Non-pigmented ciliary epithelial cell (primary cell): ENCODE measurements at places on chromosomes 5 and 9.
A peak's percentile ranks its signal among the peaks of the same experiment; 100 is the strongest.

DNA sequence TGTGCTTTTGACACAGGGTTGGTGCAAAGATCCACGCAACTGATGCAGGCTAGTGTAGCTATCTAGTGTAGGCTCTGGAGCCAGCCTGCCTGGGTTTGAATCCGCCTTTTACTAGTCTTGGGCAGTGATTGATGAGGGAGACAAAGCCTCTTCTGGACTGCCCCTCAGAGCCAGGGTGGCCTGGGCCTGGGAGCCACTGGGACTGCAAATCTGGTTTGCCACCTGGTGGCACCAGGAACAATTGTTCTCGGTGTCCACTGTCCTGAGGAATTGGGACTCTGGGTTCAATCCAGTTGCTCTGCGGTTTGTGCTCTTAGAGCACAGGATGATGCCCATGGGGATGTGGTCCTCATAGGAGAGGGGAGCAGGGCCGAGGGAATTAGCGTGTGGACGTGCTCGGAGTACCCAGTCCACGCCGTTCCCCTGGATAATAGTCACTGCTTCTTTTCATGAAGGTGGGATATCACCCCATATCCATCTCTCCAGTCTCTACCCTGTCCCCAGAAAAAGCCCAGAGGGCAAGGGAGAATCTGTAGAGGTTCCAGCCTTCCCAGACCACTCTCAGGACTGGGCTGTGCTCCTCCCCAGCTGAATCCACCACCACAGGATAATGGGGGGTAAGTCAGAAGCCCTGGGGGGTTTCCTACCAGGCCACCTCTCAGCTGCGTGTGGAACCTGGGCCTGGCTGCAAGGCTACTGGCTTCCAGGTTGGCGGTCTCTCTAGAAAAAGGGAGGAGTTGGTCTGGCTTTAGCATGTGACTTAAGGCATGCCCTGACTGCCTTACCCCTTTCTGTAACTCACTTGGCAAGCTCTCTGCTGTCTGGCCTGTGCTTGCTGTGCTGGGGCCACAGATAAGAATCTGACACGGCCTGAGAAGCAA, 1.9 kb downstream of the B4GALT7 start:
- DNase-seq, result no peak

GRCh38 chr5:119078861-119079260, 8.0 kb downstream of the DMXL1 start:
- DNase-seq, result no peak

DNA sequence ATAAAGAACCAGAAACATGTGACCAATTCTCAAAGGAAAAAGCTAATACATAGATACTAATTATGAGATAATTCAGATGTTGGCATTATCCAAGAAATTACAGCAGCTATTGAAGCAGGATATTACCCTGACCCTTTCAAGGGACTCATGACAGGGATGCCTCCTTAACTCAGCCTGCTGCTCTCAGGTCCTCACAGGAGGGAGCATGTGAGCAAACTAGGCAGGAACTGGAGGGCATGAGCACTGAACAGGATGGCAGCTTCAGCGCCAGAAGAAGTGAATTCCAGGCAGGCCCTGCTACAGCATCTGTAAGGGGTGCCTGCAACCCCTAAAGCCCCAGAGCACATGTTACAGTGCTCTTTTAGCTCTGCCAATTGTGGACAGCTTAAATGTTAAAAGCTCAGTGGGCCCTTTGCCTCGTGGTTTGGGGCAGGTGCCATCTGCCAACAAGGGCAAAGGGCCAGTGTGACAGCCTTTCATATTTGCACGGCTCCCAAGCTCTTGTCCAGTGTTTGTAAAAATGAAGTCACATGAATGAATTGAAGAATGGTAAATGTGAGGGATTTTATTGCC, 464.7 kb upstream of the COX7C start:
- DNase-seq, result no peak

- no peak for DNase-seq
Measured at GRCh38 chr9:77616191-77616590, 31.9 kb downstream of the GNA14 start.

GRCh38 chr5:74196233-74196632, 444.3 kb downstream of the ENC1 start:
- DNase-seq, result no peak

DNA sequence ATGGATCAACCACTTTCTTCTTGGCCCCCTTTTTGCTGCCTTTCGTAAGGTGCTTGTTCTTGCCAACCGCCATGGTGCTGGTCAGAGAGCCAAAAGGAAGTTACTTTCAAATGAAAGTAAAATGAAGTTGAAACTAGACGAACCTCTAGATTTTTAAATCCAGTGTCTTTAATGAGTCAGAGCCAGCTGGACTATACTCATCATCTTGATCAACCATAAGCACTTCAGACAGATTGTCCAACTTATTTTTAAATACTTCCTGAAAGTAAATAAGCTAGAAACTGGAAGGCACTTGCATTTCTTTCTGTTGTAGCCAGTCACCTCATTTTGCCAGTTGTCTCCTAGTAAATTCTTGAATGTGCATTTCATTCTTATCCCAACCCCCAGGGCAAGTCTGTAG, 48.9 kb downstream of the JMY start:
- DNase-seq, result no peak

GRCh38 chr9:80699511-80699998, 989.8 kb downstream of the TLE1 start:
- peak; percentile 88 for DNase-seq

DNA sequence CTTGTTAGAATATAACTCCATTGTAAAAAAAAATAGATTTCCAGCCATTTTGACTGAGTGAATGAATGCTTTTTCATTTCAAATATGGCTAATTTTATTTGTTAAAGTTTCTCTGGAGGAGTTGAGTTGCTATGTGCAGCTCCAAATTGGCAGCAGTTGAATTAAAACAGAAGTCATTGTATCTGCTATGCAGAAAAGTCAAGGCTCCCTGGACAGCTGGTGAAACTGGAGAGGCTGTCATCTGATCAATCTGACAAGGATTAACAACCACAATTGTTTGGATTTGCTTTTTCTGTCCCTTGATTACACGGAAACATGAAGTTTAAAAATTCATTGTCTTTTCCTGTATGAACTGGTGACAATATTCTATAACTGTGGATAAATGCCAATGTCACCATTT, 713.9 kb downstream of the EFNA5 start:
- DNase-seq, result no peak

DNA sequence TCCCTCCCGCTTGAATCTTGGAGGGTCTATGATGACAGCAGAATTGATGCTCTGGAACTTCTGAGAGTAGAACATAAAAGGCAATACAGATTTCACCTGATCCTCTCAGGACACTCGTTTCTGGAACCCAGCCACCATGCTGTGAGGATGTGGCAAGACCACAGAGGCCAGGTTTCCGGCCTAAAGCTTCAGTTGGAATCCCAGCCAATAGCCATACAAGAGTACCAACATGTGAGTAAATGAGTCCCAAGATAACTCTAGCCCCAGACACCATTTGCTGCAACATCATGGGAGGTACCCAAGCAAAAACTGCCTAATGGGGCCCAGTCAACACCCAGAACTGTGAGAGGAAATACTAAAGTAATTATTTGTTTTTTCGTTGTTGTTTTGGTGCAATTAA, 65.7 kb upstream of the MARCHF11 start:
- DNase-seq, result no peak

GRCh38 chr9:133140174-133140505, 19.1 kb upstream of the RALGDS start:
- DNase-seq, result no peak

- no peak for DNase-seq
Measured at GRCh38 chr9:31535651-31536050, 848.8 kb upstream of the ACO1 start.

DNA sequence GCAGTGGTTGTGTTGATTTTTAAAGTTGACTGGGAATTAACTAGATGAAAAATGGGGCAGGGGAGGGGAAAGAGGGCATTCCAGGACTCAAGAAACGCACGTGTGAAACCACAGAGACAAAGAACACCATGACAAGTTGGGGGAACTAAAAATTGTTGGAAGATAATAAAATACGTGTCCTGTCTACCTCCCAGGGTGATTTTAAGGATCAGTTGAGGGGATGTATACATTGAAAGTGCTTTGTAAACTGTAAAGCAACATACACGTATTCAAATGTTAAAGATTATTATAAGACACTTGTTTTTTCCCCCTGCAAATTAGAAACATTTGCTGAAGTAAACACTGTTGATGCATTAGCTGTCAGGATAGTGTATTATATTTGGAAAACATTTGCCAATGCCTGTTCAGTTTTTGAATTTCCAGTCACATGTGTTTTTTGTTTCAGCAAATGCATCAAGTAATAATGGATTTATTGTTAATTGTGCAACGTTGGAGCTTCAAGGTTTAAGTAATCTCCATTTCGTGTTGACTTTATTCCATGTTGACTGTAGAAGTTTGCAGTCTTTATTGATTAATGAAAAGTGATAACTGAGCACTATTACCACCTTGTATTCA, 412.7 kb downstream of the ACTL7B start:
- DNase-seq, result no peak

GRCh38 chr5:16574789-16575721, 41.7 kb downstream of the RETREG1 start:
- peak; percentile 66 for DNase-seq

GRCh38 chr5:104299998-104300706, 737.6 kb upstream of the NUDT12 start:
- no peak for DNase-seq

DNA sequence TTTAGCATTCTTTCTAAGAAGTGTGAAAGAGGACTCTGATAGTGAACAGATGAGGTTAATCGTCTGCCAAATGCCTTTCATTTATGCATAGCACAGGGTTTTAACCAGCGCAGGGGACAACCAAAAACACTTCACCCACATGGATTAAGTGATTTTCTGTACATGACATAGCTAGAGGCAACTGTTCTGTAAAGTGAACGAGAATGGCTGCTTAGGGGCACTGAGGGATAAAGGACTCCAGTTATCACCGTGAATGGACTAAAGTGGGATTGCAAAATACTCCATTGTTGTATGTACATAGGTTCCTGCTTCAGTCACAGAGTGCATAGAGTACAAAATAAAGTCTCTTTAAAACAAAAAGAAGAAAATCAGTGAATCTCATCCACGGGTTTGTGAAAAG, 456.8 kb downstream of the DMAC1 start:
- DNase-seq, result no peak

DNA sequence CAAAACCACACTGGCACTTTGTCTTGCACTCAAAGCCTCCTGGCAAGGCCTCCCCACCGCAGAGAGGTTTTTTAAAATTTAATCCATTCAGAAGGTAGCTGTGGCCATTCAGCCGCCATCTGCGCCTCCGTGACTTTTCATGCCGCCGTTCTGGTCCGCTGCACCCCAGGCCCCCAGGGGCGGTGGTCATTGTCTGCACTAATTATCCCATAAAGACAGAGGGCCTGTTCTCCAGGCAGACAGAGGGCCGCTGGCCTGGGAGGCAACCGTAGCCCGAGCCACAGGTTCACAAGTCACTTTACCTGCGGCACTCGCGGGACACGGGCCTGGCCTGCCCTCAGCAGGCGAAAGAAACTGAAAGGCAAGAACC, 49.4 kb downstream of the EXD3 start:
- no peak for DNase-seq

DNA sequence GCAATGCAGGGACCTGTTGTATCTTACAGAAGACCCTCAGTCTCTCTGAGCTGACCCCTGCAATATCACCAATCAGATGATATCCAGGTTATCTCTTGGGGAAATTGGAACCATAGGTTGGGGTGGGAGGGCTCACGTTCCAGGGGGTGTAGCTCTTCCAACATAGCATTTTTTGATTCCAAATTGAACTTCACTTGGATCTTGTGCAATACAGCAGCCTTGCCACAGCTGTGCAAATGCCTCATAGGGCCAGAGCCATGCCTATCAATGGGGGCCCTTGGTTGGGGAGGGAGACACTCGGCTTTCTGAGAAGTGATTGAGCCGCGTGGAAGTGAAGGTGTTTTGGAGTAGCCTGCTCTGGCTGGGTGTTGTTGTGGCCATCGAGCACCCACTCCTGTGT, 117.2 kb upstream of the PITX1 start:
- DNase-seq, result no peak

DNA sequence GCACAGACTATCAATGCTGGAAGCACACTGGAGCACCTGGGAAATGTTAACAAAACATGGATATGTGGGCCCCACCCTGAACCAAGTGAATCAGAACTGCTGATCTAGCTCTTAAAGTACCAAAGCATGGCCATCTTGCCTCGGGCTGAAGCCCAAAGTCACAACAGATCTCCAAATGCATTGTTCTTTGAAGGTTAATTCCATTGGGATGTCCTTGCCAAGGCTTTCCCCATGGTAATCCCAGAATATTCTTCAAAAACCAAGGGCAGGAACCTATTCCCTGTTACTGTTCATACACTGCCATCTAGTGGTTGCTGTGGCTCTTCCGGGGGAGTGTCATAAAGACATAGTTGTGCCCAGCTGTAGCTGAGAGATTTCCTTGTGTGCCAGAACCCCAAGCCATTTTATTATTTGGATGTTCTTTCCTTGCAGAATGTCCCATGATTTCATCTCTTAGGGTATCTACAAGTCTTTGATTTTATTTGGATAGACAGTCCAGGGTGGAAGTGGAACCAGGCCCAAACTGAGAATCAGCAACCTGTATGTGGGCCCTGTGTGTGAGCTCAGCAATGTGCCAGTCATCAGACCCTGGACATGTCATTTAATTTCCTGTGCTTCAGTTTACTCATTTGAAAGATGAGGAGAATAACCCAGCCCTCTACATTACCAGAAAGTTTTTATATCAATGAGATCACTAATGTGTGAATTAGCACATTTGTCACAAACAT, 290.0 kb downstream of the ACTL7B start:
- DNase-seq, result peak; percentile 60

DNA sequence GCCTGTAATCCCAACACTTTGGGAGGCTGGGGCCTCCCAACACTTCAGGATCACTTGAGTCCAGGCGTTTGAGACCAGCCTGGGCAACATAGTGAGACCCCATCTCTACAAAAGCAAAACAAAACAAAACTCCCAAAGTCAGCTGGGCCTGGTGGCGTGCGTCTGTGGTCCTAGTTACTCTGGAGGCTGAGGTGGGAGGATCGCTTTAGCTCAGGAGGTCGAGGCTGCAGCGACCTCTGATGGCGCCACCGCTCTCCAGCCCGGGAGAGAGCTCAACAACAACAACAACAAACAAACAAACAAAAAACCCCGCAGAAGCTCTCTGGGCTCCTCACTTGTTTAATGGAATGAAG, 528 bp downstream of the ACOT12 start:
- no peak for DNase-seq

DNA sequence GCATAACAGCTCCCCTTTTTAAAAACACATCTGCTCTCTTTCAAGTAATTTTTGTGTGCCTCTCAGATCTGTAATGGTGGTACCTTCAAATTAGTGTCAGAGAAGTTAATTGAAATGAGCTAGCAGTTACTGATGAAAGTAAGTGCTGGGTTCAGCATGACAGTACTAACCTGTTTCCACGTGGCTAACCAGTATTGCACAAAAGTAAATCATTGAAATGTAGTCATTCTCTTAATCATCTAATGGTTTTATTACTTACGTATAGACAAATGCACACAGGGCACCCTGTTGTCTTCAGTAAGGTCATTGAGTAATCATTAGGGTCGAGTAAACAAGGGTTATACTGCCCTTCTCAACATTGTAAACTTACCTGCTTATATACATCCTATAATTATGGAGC, 157.8 kb upstream of the PRR16 start:
- DNase-seq, result no peak

GRCh38 chr5:36690041-36690961, 83.9 kb downstream of the SLC1A3 start:
- peak; percentile 43 for DNase-seq

- no peak for DNase-seq
Measured at GRCh38 chr5:139642213-139642612, 5.9 kb upstream of the CXXC5 start.

GRCh38 chr9:114900942-114901802, 29.2 kb downstream of the TNFSF8 start:
- no peak for DNase-seq
